ENCODE measurements at places on chromosomes 7 and 10.

GRCh38 chr10:33547976-33548375 lies 213.5 kb upstream of the NRP1 start:
- no peak for DNase-seq

DNA sequence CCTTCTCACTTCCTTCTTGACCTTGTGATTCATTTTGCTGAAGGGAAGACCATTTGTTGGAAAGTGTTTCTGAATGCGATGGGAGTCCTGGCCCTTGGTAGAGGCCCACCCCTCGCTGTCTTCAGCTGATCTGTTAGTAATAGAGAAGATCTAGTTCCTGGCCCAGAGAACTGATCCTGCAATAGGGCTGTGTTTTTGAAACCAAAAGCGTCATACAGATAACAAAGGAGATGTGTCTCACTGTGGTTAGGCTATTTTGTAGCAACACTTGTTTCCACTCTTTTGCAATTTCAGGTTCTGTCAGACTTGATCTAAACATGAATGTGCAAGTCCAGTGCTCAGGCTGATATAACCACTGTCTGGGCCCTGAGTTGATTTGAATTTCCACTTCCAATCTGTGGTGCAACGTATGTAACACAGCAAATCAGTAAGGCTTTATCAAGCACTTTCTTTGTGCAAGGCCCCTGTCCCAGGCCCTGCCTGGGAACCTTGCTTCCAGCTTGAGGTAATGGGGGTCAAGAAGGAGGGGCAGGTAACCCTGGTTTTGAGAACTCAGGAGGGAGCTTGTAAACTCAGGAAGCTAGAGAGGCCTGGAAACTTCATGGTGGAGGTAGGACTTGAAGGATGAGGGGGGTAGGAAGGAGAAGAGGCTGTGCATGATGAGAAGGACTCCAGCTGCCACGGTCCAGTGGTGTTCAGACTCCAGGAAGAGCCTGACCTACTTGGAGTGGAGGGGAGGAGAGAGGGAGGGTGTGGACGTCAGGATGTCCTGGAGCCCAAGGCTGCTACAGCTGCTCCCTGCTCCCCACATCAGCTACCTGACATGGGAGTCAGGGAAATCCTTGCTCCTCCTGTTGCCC lies 42.2 kb upstream of the SRGN start:
- peak; percentile 79 for DNase-seq

DNA sequence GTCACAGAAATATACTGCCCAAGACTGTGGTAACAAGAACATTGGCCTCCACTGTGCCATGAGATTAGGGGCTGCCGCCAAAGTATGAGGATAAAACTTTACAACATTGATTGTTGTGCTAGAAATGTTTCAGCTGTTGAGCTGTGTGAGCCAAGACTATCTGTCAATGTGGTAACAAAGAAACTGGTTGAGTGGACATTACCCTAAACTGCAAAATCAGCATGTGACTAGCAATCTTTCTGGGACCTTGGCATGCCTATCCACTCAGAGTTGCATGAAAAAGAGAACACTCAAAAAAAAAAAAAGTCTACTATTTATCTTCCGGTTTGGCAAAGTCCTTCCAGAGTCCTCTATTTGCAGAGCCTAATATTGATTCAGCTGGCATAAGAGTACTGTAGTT lies 605.6 kb upstream of the CNTNAP2 start:
- no peak for DNase-seq

DNA sequence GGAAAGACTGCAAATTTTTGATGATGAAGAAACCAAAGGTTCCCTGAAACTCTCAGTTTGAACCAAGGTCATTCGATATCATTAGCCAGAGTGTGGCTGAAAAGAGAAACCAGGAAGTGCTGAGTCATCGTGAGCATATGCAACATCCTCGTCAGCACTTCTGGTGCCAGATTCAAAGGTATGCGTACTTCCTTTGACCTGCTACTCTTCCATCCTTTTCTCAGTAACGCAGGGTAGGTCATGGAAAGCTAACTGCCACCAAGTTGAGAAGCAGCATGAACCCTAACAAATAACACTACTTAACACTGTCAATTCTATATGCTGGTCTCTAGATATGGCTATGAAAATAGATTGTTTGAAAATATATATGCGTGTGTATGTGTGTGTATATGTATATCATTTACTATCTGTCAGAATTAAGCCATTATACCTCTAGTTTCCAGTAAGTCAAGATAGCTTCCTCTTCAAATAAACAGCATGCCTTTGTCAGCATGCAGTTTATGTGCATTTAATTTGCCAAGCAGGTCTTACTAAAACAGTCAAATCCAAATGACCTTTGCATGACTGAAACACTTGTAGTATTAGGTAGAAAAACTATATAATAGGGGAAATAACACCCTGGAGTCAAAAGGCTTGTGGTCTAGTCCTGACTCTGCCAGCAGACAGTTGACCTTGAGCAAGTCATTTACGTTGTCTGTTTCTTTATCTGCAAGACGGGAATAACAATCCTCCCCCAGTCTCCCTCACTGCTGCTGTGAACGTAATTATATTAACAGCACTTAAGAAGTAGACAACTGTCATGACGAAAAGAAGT lies 26.4 kb downstream of the CDK6 start:
- peak; percentile 96 for DNase-seq

All from fibroblast of the aortic adventitia (primary cell).